Fibroblast of skin of left biceps (primary cell): ENCODE measurements at places on chromosomes 5 and 9.
A peak's percentile ranks its signal among the peaks of the same experiment; 100 is the strongest.

DNA sequence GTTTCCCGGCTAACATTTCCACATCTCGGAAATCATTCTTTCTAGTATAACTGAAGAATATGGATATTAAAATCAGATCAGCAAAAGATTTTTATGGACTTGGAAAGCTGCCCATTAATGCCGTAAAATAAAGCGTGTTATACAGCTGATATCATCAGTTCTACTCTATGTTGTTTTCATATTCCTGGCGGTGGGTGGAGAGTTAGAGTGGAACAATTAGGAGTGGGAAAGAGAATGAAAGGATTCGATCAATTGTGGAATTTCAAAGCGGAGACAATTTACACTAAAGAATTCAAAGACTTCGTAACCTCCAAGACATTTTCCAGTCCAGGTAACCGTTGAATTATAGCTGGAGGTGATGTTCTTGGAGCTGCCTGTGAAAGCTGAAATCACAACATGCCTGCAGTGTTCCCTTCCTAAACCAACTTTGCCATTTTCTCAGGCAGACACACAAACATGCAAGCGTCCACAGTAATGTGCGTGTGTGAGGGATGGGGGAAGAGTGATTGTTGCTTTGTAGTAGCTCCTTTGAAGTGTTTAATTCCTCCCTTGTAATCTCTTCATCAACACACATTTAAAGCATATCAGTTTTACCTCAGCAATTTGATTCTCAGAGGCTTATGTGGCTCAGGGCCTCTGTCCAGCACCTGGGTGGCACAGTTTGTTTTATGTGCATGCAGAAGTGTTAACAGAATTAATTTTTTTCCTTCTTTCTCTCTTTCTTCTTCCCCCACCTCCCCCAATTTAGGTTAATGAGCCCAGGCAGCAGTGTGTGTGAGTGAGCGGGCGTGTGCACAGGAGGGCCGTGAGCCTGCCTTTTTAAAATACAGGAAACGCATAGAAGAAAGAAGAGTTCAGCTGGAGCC is 544.1 kb downstream of the RAB3C start:
- peak; percentile 68 for DNase-seq

GRCh38 chr9:95411054-95411892 is 93.8 kb upstream of the FANCC start:
- no peak for DNase-seq

DNA sequence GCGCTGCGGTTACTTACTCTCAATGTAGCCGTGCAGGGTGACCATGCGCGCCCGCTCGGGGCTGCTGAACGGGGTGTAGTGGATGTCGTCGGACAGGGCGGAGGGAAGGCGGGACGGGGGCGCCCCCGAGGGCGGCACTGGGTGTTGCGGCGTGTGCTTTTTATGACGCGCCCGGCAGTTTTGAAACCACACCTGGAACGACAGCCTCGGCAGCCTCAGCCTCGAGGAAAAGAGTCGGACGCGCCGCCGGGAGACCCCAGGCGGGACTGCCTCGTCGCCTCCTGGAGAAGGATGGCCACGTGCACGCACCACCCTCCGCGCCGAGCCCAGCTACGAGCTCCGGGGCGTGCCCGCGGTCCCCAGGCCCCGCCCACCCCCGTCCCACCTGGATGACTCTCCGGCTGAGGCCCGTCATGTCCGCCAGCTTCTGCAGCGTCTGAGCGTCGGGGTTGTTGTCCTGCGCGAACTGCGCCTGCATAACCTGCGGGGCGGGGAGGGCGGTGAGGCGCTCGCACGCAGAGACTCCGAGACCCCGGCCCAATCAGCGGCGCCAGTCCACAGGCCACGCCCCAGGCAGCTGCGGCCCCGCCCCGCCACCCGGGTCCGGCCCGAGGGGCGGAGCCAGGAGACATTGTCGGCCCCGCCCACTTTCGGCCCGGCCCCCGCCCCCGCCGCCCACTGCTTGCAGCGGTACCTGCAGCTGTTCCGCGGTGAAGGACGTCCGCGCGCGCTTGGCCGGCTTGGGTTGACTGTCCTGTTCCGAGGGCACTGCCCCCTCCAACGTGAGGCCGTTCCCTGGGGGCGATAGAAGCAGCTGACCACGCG is 15.0 kb downstream of the LHX6 start:
- no peak for DNase-seq

GRCh38 chr5:66742896-66743247 is 146.7 kb downstream of the MAST4 start:
- no peak for DNase-seq
